Inflammatory macrophage (primary cell): ENCODE measurements at places on chromosomes 6 and 20.
A peak's percentile ranks its signal among the peaks of the same experiment; 100 is the strongest.

DNA sequence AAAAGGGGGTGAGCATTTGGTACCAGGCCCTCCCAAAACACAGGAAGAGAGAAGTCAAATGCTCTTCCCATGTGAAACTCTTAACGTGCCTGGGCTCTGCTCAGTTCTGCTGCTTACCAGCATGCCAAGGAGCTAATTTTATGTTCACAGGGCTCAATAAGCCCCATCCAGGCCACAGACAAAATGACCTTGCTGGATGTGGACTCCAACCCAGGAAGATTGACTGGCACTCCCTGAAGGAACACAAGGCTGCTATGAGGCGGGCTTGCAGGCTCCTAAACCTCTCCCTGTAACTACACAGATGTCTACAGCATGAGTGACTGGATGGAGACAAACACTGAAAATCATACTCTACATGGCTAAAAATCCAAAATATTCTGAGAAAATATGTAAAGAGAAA lies 50.6 kb downstream of the CHD6 start:
- DNase-seq, result no peak

DNA sequence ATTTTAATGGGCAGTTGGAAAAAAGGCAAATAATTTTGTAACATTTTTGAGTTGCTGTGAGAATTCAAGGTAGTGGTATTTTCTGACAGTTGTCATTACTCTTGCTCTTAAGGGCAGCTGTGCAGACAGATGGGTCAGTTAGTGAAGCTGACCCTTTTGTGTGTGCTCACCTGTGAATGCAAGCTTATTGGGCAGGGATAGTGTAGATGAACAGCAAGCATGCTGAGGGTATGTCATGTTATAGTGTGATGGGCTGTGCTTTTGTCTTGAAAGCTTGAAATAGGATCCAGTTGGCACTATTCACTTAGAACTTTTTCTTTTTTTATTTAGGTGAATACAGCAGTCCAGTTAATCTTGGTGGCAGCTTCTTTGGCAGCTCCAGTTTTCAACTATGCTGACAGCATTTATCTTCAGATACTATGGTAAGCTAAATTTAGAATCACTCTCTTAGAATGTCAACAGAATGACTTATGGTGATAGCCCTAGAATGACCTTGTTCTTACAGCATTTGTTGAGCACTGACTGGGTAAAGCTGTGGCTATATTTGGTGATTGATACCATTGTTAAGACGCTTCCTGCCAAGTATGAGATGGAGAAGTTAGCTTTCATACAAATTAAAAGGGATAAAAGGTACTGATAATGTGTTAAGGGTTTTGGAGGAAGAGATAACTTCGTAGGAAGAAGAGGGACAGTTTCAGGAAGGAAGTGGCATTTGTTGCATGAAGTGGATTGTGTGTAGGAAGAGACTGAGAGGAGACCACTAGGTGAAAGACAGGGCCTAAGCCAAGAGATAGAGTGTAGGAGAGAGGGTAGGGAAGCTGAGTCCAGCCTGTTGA lies 19.5 kb downstream of the LRRN4 start:
- DNase-seq, result no peak

DNA sequence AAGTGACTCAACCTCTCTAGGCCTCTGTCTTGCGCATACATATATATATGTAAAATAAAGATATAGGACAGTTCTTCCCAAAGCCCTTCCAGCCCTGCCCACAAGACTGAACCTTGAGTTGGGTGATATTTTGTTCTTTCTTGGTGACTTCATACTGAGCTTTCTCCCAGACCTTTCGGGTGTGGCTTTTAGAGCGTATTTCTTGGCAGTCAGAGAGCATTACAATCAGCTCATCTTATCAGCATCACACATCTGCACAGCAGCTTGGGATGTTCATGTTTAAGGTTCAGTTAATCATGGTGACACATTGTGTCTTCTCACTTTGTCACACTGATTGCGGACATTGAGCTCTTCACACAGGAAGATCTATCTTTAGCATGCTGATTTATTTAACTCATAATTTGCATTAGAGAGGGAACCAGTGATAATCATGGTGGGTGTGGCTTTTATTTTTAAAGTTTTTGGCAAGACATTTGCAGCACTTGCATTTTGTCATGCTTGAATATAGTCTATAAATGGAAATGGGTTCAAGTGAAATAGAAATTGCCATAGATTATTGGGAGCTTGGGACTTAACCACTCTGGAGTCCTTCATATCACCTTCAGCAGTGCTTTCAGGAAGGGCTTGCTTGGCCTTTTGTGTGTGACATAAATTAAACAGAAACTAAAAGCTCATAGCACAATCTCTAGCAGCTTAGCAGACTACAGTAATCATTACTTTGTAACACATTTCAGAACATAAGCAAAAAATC lies 8.3 kb downstream of the KIF3B start:
- peak; percentile 17 for DNase-seq

GRCh38 chr20:4170621-4171537 lies 155.5 kb upstream of the RNF24 start:
- DNase-seq, result no peak

GRCh38 chr20:13119583-13119982 lies 101.5 kb upstream of the ISM1 start:
- DNase-seq, result peak; percentile 69

DNA sequence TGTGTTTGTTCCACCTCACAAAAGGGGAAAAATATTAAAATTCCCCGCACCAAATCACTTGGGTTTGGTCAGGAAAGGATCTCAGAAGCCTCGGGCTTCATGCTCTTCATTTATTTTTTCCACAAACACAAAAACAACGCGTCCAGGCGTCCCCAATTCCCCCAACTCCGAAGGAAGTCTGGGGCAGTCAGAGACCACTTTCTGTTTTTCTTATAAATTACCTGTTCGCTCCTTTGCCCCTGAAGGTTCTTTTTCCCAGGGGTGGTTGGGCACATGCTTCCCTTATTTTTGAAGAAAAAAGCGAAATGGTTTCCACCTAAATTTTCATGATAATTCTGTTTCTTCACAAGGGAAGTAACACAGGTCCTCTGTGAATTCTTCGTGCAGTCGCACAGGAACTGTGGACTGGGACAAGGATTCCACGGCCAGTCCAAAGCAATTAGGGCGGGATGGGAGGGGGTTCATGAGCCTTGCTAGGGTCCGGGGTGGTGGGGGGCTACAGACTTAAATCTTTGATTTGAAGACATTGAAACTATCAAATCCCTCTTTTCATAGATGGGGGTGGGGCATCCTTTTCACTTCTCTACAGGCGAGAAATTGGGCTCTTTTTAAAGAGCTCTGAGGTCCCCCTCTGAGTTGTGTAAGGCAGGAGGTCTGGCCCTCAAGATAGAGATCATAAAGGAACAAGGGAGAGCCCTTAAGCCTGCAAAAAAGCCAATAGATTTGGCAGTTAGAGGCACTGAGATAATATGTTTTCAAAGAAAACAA lies 30.5 kb upstream of the HFE start:
- DNase-seq, result peak; percentile 32

DNA sequence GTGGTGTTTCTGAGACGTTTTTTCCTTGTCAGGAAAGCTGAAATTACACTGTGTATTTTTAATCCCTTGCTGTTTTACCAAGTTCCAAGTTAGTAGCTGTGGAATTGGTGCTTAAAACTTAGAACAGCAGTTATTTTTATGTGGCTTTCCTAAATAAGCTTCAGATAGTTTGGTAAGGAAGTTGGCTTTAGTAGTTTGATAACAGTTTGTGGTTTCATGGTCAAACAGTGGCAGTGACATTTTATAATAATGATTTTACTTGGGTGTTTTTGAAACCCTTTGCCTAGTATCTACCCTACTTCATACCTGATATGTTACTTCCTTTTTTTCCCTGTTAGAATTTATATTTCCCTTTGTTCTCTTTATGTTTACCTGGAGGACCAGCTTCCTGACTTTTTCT lies 164.9 kb downstream of the JARID2 start:
- no peak for DNase-seq

- DNase-seq, result no peak
Measured at GRCh38 chr20:13915284-13915683, 75.1 kb downstream of the SEL1L2 start.

DNA sequence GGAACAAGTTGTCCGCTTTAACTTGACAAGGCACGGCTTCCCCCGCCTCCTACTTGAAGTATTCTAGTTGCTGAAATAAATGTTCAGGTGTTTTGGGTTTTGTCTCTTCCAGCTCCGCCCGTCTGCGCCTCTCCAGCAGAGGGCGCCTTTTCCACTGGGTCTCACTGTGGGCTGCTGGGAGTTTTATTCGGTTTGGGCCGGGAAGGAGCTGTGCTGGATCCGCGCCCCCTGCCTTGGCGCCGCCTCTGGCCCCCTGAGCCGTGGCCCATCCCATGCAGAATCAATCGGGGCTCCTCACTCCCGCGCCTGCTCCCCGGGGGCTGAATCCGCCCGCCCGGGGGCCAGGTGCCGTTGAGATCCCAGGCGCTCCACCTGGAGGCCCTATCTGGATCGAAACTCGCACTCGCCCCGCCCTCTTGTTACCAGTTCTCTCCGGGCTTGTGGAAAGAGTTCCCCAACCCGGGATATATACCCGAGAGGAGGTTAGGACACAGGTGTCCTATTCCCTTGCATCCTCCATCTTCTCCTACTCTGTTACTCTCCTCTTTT lies 51.0 kb upstream of the TCF21 start:
- DNase-seq, result peak; percentile 40

- DNase-seq, result no peak
Measured at GRCh38 chr6:89758830-89759229, 60.8 kb downstream of the MDN1 start.

DNA sequence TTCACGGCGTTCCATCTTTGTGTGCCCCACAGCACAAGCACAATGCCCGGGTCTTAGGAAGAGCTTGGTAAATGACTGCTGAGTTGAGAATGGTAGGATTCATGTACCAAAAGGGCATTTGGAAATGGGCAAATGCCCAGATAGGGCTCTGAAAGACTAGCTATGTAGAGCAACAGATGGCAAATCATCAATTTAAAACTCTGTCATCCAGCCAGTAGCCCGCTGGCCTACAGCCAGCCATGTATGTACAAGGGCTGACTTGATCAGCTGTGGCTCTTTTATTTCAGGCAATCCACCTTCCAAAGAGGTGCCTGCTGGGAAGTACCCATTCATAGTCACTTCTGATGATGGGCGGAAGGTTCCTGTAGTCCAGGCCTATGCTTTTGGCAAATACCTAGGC lies 35.1 kb downstream of the NT5E start:
- DNase-seq, result no peak

DNA sequence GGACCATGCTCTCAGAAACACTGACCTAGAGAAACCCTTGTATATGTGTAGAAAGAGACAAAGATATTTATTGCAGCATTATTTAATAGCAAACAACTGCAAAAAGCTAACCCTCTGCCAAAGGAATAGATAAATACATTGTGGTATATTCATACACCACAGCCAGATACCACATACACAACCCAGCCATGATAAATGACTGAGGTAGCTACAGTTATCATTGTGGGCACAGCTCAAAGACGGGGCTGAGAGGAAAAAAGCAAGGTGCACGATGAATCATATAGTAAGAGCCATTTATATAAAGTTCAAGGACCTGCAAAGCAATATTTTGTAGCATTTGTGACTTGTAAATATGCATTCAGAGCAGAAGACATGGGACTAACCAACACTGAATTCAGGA lies 30.8 kb downstream of the RSPO4 start:
- no peak for DNase-seq

GRCh38 chr20:60372822-60373221 lies 414.6 kb downstream of the CDH26 start:
- DNase-seq, result no peak

GRCh38 chr6:170393807-170394399 lies 87.3 kb downstream of the FAM120B start:
- no peak for DNase-seq

DNA sequence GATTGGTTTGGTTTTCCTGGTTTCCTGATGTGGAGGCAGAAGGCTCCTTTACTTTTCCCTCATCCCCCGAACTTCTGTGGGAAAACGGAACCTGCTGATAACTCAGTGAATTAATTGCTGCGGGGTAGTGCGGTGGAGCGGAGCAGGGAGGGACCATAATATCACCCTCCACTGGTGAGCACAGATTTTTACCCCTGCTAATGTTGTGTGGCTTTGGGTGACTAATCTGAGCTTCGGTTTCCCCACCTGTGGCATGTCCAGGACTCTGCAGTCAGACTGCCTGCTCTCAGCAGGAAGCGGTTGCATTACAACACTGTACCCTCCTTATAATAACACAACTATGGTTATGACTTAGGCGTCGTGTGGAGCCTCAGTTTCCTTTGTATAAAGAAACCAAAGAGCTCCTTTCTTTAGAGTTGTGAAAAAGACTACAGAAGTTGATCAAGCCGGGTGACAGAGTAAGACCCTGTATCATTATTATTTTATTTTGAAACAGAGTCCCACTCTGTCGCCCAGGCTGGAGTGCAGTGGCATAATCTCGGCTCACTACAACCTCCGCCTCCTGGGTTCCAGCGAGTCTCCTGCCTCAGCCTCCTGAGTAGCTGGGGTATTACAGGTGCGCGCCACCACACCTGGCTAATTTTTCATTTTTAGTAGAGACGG lies 2.2 kb upstream of the ID1 start:
- no peak for DNase-seq

GRCh38 chr6:16139556-16139955 lies 10.7 kb downstream of the MYLIP start:
- DNase-seq, result no peak

DNA sequence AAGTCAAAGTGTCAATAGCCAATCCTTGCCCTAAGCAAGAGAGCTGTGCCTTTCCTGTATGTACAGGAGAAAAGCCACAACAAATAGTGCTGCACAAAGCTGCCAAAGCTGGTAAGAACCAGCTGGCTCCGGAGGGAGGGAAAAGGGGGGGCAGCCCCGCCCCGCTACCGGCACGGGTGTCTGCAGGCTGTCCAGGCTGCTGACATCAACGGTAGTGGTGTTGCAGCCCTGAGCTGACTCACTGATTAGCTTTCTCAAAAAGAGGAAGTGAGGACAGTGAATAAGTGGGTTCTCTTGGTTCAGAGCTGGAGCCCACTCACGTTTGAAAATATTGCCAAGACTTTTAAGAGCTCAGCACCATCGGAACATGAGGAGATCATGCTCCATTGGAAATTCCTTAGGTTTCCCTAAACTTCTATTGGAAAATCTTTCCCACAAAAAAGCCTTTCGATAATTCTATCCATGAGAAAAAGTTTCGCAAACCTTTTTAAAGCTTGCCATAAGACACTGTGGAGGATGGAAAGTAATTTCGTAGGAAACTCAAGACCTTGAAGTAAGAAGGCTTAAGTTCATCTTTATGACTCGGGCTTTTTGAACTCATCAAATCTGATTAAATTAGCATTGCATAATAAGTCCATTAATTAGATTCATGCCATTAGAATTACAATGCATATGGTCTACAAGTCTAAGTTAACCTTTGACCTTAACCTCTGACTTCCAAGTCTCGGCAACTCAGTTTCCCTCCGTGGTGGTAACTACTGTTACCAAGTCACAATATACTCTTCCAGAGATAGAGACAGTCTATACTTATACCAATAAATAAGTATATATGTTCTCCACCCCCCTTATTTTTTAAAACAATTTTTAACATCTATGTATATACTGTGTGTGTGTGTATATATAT lies 67.0 kb downstream of the TNFRSF21 start:
- peak; percentile 97 for DNase-seq

GRCh38 chr6:140403020-140403419 lies 1028.6 kb upstream of the CITED2 start:
- DNase-seq, result no peak
